Fibroblast of lung (primary cell): ENCODE measurements at places on chromosomes 7 and 10. TPM values are rescaled to one million over a fixed set of nuclear protein-coding genes. Genes with fewer than 3 reads are reported as not detected.

GRCh38 chr7:139889186-139889871, 60.3 kb downstream of the TBXAS1 start:
- no peak overlapping the region for H3K4me3 ChIP-seq
- no peaks in the 10 kb centered on the region for H3K4me1 ChIP-seq
- no peak for DNase-seq
- H3K36me3 ChIP-seq: no peaks in the 10 kb centered on the region

- no peak overlapping the region for H3K27ac ChIP-seq
- H3K36me3 ChIP-seq: peaks cover 5% of the 10 kb centered on the region
- no peaks in the 10 kb centered on the region for H3K27me3 ChIP-seq
Observed at GRCh38 chr10:127414024-127414423, 135.1 kb upstream of the NPS start.

DNA sequence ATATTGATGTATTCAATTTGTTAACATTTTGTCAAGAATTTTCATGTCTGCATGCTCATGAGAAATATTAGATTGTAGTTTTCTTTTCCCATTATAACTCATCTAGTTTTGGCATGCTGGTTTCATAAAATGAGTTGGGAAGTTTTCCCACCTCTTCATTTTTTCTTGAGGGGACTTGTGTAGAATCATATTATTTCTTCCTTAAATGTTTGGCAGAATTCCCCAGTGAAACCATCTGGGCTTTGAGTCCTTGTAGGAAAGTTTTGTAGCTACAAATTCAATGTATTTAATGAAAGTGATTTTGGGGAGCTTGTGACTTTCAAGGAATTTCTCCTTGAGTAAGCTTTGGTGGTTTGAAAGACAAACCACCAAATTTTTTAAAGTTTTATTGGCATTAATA, 173.2 kb downstream of the PHTF2 start:
- H3K4me3 ChIP-seq: no peak overlapping the region
- no peaks in the 10 kb centered on the region for H3K36me3 ChIP-seq
- no peaks in the 10 kb centered on the region for H3K27me3 ChIP-seq

DNA sequence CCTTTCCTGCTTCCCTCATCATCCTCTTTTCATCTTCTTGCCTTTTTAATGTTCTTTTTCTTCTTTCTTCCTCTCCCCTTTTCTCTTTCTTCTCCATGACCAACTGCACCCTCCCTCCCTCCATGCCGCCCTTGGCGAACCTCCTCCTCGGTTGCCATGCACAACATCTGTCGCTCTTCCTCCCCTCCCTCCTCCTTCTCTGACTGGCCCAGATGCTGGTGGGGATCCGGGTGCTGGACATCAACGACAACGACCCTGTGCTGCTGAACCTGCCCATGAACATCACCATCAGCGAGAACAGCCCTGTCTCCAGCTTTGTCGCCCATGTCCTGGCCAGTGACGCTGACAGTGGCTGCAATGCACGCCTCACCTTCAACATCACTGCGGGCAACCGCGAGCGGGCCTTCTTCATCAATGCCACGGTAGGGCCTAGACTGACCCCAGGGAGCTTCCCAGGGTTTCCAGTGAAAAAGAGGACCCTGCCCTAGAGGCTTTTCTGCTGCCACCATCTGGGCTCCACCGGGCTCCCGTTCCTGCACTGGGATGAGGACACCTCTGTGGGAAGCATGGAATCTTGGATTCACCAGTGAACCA, 11.5 kb upstream of the VSIR start:
- no peak for DNase-seq
- peaks cover 7% of the 10 kb centered on the region for H3K27me3 ChIP-seq
- no peak overlapping the region for H3K4me3 ChIP-seq
- H3K4me1 ChIP-seq: no peaks in the 10 kb centered on the region
- H3K36me3 ChIP-seq: no peaks in the 10 kb centered on the region

SFTPA1 gene
- total RNA-seq: not detected in 2 replicates

GRCh38 chr10:26468291-26468690, 30.1 kb downstream of the APBB1IP start:
- no peaks in the 10 kb centered on the region for H3K36me3 ChIP-seq
- no peak overlapping the region for H3K27ac ChIP-seq
- H3K4me3 ChIP-seq: no peak overlapping the region
- no peaks in the 10 kb centered on the region for H3K27me3 ChIP-seq
- DNase-seq: no peak

METTL27 gene
- total RNA-seq: 4.9 and 15.7 TPM in 2 replicates

GRCh38 chr10:44573821-44574220, 188.9 kb upstream of the CXCL12 start:
- no peaks in the 10 kb centered on the region for H3K27me3 ChIP-seq
- no peak for DNase-seq
- no peak overlapping the region for H3K4me3 ChIP-seq
- no peaks in the 10 kb centered on the region for H3K36me3 ChIP-seq

HOXA4 gene
- total RNA-seq: 0.33 and 0.51 TPM in 2 replicates
